ENCODE measurements at places on chromosomes 11 and 22. TPM values are rescaled to one million over a fixed set of nuclear protein-coding genes. Genes with fewer than 3 reads are reported as not detected.

DNA sequence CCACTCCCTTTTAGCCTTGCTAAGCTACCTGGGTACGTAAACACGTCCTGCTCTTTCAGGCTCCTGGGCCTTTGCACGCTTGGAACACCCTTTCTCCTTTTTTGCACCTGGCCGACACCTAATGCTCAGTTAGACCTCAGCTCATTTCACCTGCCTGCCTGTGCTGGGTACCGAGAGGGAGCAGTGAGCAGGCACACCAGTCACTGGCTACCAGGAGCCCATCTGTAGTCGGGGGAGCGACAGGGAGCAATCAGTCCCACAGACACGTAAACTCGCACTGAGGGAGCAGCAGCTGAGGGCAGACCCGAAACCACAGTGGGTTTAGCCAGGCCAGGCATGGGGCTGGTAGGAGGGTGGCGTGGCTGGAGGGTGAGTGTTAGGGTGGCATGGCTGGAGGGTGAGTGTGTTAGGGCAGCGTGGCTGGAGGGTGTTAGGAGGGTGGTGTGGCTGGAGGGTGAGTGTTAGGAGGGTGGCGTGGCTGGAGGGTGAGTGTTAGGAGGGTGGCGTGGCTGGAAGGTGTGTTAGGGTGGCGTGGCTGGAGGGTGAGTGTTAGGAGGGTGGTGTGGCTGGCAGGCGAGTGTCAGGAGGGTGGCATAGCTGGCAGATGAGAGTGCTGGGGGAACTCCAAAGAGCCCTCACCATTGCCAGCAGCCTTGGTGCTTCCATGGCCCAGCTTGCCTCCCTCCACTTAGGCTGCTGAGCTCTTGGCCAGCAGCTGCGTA lies 6.4 kb upstream of the GTSE1 start:
- no peak for DNase-seq

The NLRP14 gene
- total RNA-seq, result 0.24 TPM

- no peak for DNase-seq
Measured at GRCh38 chr11:67408437-67409200, 4.7 kb downstream of the TBC1D10C start.

GRCh38 chr11:77418155-77418970 lies 55.5 kb downstream of the PAK1 start:
- DNase-seq, result no peak

The LRP5 gene
- total RNA-seq, result 113 TPM

The OR52N4 gene
- total RNA-seq, result not detected

All from mucosa of descending colon (tissue), 3 donors.